ENCODE measurements at places on chromosomes 1 and 21.

- no peak overlapping the region for H3K27ac ChIP-seq
- no peak for DNase-seq
- H3K27me3 ChIP-seq = no peaks in the 10 kb centered on the region
- no peak overlapping the region for H3K4me3 ChIP-seq
- H3K36me3 ChIP-seq = no peaks in the 10 kb centered on the region
Measured at GRCh38 chr1:68976916-68977610, 480.2 kb upstream of the DEPDC1 start.

- H3K4me1 ChIP-seq = no peaks in the 10 kb centered on the region
- H3K36me3 ChIP-seq = no peaks in the 10 kb centered on the region
- no peak overlapping the region for H3K4me3 ChIP-seq
- peak; percentile 40 for DNase-seq
Measured at GRCh38 chr1:206766251-206766856, 4.2 kb upstream of the IL19 start.

GRCh38 chr1:67973051-67973450 is 77.4 kb downstream of the DIRAS3 start:
- H3K27me3 ChIP-seq = no peaks in the 10 kb centered on the region
- DNase-seq = no peak
- H3K36me3 ChIP-seq = no peaks in the 10 kb centered on the region
- no peak overlapping the region for H3K4me3 ChIP-seq
- H3K27ac ChIP-seq = no peak overlapping the region
- H3K4me1 ChIP-seq = no peaks in the 10 kb centered on the region

DNA sequence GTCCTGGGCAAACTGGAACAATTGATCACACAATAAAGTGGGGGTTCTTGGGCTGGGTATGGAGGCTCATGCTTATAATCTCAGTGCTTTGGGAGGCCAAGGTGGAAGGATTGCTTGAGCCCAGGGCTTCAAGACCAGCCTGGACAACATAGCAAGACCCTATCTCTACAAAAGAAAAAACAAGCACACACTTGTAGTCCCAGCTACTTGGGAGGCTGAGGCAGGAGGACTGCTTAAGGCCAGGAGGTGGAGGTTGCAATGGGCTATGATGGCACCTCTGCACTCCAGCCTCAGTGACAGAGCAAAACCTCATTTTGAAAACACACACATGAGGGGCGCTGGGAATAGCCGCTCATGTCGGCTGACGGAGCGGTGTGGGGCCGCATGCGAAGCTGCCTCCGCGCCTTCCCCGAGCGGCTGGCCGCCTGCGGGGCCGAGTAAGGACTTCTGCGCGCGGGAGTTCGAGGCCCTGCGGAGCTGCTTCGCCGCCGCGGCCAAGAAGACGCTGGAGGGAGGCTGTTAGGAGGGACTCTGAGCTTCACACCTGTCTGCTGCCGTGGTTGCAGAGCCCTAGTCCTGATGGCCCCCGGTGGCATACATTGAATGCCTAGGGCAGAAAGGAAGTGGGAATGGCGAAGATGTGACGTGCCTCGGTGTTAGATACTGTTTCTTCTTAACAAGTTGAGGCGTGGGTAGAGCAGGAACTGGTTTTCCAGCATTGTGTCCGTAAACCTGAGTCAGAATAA is 59.5 kb downstream of the ACBD3 start:
- no peak overlapping the region for H3K4me3 ChIP-seq
- no peaks in the 10 kb centered on the region for H3K27me3 ChIP-seq
- peaks cover 9% of the 10 kb centered on the region for H3K4me1 ChIP-seq
- DNase-seq = no peak
- no peak overlapping the region for H3K27ac ChIP-seq

GRCh38 chr1:10626791-10627410 is 152.2 kb downstream of the PEX14 start:
- no peak overlapping the region for H3K27ac ChIP-seq
- peaks cover 3% of the 10 kb centered on the region for H3K4me1 ChIP-seq
- no peak overlapping the region for H3K4me3 ChIP-seq
- H3K27me3 ChIP-seq = no peaks in the 10 kb centered on the region
- no peaks in the 10 kb centered on the region for H3K36me3 ChIP-seq
- no peak for DNase-seq

DNA sequence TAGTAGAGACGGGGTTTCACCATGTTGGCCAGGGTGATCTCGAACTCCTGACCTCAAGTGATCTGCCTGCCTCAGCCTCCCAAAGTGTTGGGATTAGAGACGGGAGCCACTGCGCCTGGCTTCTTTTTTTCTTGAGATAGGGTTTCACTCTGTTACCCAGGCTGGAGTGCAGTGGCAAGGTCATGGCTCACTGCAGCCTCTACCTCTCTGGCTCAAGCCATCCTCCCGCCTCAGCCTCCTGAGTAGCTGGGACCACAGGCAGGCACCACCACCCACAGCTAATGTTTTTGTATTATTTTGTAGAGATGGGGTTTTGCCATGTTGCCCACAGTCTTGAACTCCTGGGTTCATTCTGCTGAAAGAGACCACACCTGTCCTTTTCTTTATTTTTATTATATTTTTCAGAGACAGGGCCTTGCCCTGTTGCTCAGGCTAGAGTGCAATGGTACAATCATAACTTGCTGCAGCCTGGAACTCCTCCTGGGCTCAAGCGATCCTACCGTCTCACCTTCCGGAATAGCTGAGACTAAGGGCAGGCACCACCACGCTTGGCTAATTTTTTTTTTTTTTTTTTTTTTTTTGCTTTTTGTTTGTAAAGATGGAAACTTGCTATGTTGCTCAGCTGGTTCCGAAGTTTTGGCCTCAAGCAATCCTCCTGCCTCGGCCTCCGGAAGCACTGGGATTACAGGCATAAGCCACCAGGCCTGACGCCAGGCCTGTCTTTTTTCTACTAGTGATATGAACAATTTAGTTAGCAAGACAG is 3.1 kb downstream of the LMNA start:
- DNase-seq = no peak
- no peaks in the 10 kb centered on the region for H3K36me3 ChIP-seq
- H3K27me3 ChIP-seq = no peaks in the 10 kb centered on the region
- H3K4me3 ChIP-seq = peak overlapping the region; percentile 96

- H3K36me3 ChIP-seq = no peaks in the 10 kb centered on the region
- no peak overlapping the region for H3K4me3 ChIP-seq
- H3K27ac ChIP-seq = no peak overlapping the region
Measured at GRCh38 chr1:84570436-84571149, 3.6 kb downstream of the CTBS start.

DNA sequence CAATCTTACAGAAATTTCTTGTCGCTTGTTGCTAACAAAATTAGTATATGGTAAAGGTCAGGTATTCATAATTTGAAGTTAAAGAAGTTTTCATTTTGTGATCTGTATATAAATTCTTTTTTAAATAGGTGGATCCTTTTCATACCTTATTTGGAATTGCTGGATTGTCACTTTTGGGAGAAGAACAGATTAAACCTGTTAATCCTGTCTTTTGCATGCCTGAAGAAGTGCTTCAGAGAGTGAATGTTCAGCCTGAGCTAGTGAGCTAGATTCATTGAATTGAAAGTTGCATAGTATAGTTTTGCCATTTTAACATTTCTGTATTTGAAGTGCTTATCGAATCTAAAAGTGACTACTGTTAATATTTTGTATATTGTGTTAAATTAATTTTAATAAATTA is 2.3 kb upstream of the MSH4 start:
- no peak for DNase-seq
- no peaks in the 10 kb centered on the region for H3K36me3 ChIP-seq
- peaks cover 5% of the 10 kb centered on the region for H3K4me1 ChIP-seq

- H3K27me3 ChIP-seq = no peaks in the 10 kb centered on the region
- H3K4me1 ChIP-seq = peaks cover 5% of the 10 kb centered on the region
- no peaks in the 10 kb centered on the region for H3K36me3 ChIP-seq
- DNase-seq = no peak
- H3K27ac ChIP-seq = no peak overlapping the region
Measured at GRCh38 chr1:32466761-32467160, 1.9 kb downstream of the ZBTB8B start.

DNA sequence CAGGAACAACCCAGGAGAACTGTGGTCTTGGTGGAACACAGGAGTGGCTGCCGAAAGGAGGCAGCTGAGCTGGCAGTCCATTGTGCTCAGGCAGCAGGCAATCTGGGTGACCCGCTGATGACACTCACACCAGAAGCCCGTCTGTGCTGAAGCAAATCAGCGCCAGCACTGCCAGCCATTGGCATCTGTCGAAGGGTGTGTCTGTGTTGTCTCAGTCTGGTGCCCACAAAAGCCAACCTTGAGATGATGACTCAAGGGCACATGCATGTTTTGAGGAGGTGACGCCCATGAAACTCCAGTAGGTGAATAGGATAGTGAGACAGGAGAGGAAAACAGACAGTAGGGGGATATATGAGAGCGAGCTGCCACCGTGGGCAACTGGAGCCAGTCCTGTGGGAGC is 167.3 kb downstream of the KAZN start:
- no peaks in the 10 kb centered on the region for H3K36me3 ChIP-seq
- no peak overlapping the region for H3K27ac ChIP-seq
- H3K4me1 ChIP-seq = no peaks in the 10 kb centered on the region
- no peak overlapping the region for H3K4me3 ChIP-seq
- H3K27me3 ChIP-seq = no peaks in the 10 kb centered on the region

- H3K27ac ChIP-seq = no peak overlapping the region
- no peaks in the 10 kb centered on the region for H3K4me1 ChIP-seq
- DNase-seq = no peak
- H3K27me3 ChIP-seq = no peaks in the 10 kb centered on the region
- no peak overlapping the region for H3K4me3 ChIP-seq
Measured at GRCh38 chr1:60145771-60146170, 72.2 kb upstream of the C1orf87 start.

DNA sequence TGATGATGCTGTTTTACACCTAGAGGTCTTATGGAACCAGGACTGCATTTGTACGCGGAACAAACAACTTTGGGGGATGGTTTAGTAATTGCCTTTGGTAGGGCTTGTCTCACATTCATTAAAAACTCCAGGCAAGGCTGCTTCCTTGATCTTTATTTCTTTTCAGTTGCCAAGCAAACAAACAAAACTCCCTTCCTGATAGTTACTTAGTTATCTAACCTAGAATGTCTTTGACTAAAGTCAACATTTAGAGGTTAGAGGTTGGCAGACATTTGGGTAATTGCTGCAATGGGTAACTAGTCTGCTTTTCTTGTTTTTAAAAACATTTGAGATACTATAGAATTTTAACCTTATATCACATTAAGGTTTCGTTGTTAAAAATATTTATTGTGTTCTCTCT is 500.9 kb upstream of the PTBP2 start:
- DNase-seq = no peak
- no peak overlapping the region for H3K27ac ChIP-seq
- H3K4me3 ChIP-seq = no peak overlapping the region
- no peaks in the 10 kb centered on the region for H3K36me3 ChIP-seq
- H3K4me1 ChIP-seq = no peaks in the 10 kb centered on the region
- H3K27me3 ChIP-seq = no peaks in the 10 kb centered on the region

DNA sequence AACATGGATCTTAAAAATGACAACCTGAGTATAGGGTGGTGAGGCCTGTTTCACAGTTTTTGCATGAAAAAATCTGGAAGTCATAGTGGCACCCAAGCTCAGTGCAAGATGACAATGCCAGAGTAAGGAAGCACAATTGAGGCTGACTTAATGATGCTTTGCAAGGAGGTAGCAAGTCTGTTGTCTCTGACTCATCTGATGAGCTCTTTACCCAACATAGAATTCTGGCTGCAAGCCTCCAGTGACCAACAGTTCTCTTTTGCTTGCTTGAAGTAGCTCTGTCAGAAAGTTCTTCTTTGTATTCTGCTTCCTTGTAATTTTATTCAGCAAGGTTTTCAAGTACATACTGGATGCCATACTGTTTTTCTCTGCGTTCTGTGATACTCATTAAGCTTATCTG is 117.1 kb downstream of the FOXD2 start:
- H3K27me3 ChIP-seq = no peaks in the 10 kb centered on the region
- no peak overlapping the region for H3K27ac ChIP-seq
- H3K36me3 ChIP-seq = no peaks in the 10 kb centered on the region
- H3K4me1 ChIP-seq = peaks cover 55% of the 10 kb centered on the region

DNA sequence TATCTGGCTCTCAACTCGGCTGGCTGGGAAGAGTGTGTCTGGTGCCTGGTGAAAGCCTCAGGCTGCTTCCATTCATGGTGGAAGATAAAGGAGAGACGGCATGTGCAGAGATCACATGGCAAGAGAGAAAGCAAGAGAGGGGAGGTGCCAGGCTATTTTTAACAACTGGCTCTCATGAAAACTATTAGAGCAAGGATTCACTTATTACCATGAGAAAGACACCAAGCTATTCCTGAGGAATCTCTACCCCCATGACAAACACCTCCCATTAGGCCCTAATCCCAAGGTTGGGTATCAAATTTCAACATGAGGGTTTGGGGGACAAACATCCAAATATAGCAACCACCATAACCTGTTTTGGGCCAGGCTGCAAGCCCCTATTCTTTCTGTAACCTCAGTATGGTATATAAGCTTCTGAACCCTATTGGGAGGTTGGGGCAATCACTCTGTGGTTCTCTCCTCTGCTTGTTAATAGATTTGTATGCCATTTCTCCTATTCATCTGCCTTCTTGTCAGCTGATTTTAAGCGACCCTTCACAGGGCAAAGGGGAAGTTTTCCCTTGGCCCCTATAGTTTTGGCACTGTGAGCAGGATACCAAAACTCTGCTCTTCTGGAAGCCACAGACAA is 179.0 kb upstream of the TNR start:
- H3K27me3 ChIP-seq = no peaks in the 10 kb centered on the region
- H3K36me3 ChIP-seq = no peaks in the 10 kb centered on the region
- no peak overlapping the region for H3K4me3 ChIP-seq
- H3K27ac ChIP-seq = no peak overlapping the region
- H3K4me1 ChIP-seq = no peaks in the 10 kb centered on the region

GRCh38 chr1:67368046-67368514 is 60.4 kb downstream of the IL12RB2 start:
- DNase-seq = no peak
- H3K27me3 ChIP-seq = no peaks in the 10 kb centered on the region
- H3K27ac ChIP-seq = no peak overlapping the region
- H3K36me3 ChIP-seq = no peaks in the 10 kb centered on the region

GRCh38 chr1:47643306-47644211 is 205.7 kb downstream of the FOXD2 start:
- H3K4me3 ChIP-seq = no peak overlapping the region
- H3K36me3 ChIP-seq = no peaks in the 10 kb centered on the region
- H3K27ac ChIP-seq = peak overlapping the region; percentile 34

DNA sequence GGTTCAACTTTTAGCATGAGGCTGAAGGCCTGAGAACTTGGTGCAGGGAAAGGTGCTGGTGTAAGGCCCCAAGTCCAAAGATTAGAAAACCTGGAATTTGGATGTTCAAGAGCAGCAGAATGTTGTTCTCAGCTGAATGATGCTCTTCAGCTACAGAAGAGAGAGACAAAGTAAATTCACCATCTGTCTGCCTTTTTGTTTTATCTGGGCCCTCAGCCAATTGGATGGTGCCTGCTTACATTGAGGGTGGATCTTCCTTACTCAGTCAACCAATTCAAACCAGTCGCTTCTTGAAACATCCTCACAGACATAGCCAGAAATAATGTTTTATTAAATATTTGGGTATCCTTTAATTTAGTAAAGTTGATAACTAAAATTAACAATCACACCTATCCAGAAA is 748.2 kb upstream of the ADAMTS5 start:
- no peak for DNase-seq
- no peak overlapping the region for H3K27ac ChIP-seq
- H3K4me3 ChIP-seq = no peak overlapping the region
- H3K36me3 ChIP-seq = no peaks in the 10 kb centered on the region
- H3K27me3 ChIP-seq = no peaks in the 10 kb centered on the region
- no peaks in the 10 kb centered on the region for H3K4me1 ChIP-seq
